ENCODE measurements at places on chromosomes 2 and 18.

GRCh38 chr2:37914340-37914739 is 10.7 kb upstream of the RMDN2 start:
- DNase-seq: no peak

DNA sequence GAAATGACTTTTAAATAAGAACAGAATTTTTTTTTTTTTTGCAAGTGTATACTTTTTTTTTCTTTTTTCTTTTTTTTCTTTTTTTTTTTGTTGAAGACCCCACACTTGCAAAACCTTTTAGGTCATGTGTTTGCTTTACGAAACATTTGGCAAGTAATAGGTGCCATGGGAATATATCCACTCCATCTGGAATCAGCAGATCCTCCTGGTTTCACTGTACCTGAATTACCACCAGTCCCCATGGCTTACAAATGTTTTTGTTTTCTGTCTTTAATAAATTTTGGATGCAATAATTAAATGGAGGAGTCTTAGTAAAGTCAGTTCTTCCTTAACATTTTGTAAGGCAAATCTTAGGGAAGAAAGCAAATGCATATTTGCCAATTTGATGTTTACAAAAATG is 559.7 kb upstream of the ZEB2 start:
- DNase-seq: no peak

GRCh38 chr18:28820353-28820752 is 643.4 kb upstream of the CDH2 start:
- no peak for DNase-seq

GRCh38 chr2:240573516-240574385 is 5.5 kb downstream of the RNPEPL1 start:
- peak; percentile 19 for DNase-seq

DNA sequence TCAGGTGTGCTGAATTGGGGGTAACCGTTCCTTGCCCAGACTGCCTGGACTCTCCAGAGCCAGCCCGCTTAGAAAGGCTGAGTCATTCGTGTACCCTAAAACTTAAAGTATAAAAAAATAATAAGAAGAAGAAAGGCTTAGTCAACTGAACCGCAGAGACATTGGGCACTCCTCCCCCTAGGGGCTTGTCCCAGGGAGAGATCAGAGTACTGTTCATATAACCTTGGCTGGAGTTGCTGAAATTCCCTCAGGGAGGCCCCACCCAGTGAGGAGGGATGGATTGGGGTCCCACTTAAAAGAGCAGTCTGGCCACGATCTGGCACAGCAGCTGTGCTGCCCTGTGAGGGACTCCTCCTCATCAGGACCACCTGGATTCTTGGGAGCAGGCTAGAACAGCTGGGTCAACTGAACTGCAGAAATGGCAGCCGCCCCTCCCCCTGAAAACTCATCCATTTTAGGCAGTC is 37.2 kb downstream of the ANKRD12 start:
- DNase-seq: no peak

GRCh38 chr2:148796735-148797512 is 78.1 kb upstream of the KIF5C start:
- no peak for DNase-seq

- DNase-seq: no peak
Observed at GRCh38 chr2:47891369-47892337, 14.6 kb downstream of the FBXO11 start.

DNA sequence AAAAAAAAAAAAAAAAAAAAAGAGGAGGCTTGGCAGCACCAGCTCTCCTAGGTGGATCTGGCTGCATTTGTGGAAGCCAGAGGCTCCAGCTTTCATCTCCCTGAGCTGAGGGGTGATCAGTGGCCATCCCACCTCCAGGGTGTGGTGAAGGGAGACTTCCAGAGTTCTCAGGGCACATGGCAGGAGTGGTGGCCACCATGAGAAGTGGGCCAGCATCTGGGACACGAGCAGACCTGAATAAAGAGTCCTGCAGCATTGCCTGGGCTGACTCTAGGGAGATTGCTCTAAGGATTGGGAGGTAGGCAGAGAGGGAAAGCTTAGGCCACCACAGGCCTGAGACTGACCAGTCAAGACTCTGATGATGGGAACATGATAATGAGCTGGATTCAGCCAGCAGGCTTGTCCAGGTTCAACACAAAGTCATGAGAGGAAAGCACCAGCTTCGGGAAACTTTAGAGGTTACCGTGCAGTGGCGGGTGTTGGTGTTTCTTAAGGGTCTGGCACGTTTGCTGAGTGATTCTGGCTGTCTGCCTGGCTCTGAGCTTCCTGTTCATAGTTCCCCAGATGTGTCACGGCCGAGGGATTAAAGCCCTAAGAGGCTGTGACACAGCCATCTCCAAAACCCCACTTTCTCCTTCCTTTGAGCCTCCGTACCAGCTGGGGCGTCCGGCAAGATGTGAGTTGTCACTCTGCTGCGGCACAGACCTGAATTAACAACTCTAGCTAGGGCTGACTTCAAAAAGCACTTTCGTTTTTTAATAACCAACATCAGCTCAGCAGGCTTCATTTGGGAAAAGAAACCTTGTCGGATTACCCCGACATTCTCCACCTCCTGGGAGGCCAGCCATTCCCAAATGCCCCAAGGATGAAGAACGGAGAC is 38.3 kb upstream of the IL1R1 start:
- DNase-seq: peak; percentile 66

GRCh38 chr2:225779829-225780228 is 380.3 kb downstream of the NYAP2 start:
- DNase-seq: no peak

DNA sequence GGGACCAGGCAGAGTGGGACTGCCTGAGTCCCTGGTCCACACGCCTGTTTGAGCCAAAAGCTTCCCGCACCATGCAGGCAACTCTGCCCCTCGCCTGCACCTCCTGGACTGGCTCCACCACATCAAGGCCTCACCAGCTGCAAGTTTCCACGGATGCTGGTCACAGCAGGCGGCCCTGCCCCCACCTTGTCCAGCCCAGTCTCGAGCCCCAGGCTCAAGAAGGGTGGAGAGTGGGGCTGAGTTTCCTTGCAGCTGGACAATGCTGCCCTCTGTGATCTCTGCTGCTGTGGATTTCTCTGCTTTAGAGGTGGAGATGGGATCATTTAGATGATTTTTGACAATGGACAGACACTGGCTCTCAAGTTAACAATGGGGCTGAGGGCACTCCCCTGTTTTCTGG is 74.9 kb downstream of the MTCL1 start:
- no peak for DNase-seq

- no peak for DNase-seq
Observed at GRCh38 chr2:26567534-26567933, 73.6 kb downstream of the CIB4 start.

DNA sequence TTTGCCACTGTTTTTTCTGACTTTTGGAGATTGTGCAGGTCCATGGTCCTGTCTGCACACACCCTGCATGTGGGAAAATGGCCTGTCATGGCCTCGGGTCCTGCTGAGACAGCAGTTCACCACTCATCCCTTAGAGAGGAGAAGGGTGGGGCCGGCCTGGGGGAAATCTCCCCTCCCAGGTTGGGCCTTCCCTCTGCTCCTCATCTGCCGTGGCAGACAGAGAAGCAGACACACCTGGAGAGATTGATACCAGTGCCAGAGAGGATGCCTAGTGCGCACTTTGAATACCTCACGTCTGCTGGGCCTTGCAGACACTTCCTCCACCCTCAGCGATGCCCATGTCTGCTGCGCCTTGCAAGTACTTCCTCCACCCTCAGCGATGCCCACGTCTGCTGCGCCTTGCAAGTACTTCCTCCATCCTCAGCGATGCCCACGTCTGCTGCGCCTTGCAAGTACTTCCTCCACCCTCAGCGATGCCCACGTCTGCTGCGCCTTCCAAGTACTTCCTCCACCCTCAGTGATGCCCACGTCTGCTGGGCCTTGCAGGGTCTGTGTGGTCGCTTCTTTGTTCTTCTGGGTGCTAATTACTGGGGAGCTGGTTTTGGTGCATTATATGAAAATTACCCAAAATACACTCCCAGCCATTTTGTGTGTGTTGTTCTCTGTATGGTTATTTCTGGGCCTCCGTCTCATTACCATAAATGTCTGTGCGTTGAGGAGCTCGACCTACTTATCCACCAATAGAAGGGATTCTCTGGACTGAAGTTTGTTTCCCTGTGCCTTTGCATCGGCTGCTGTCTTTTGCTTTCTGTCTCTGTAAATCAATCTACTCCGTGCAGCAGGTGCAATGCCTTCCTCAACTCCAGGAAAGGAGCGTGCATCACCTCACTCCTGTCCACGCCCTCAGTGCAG is 186.9 kb upstream of the PXDN start:
- no peak for DNase-seq

Data from ovary (tissue), 10 donors.